ENCODE measurements at places on chromosomes 6 and 20.
A peak's percentile ranks its signal among the peaks of the same experiment; 100 is the strongest.

DNA sequence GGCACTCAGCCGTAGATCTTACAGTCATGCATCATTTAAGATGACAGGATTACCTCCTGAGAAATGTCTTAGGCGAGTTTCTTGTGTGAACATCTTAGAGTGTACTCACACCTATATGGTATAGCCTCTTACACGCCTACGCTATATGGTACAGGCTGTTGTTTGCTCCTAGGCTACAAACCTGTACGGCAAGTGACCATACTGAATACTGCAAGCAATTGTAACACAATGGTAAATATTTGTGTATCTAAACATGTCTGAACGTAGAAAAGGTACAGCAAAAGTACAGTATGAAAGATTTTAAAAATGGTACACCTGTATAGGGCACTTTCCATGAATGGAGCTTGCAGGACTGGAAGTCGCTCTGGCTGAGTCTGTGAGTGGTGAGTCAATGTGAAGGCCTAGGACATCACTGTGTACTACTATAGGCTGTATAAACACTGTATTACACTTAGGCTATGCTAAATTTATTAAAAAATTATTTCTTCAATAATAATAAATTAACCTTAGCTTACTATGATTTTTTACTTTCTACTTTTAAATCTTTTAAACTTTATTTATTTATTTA is 541 bp upstream of the IL20RA start:
- DNase-seq, result no peak

GRCh38 chr6:35967076-35967774 is 46.3 kb upstream of the SRPK1 start:
- DNase-seq, result no peak

DNA sequence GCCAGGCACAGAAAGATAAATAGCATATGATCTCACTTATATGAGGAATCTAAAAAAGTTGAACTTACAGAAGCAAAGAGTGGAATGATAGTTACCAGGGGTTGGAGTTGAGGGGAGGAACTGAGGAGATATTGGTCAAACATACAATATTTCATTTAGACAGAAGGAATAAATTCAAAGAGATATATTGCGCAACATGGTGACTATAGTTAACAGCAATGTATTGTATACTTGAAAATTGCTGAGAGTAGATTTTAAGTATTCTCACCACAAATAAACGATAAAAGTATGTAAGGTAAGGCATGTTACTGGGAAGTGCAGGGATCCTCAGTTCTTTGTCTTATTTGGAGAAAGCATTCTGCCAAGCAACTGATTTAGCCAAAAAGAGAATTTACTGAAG is 171.9 kb downstream of the LMBRD1 start:
- DNase-seq, result no peak

- no peak for DNase-seq
Measured at GRCh38 chr20:17990278-17990972, 21.6 kb downstream of the MGME1 start.

DNA sequence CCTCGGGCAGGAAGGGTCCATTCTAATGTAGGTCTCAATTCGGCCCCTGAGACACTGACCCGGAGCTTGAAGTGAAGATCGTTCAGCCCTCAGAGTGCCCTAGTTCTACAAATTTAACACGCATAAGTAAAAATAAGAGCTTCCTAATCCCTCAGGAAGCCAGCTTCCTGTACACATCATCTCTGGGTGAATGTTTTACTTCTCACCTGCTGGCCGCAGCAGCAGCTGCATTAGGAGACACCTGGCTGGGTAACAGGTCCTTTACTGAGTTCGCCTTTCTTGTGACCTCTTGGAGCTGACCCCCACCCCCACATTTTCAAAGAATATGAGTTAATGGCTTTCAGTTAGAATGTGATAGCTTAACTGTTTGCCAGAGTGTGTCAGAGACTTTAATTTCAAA is 165.0 kb downstream of the SMOC2 start:
- no peak for DNase-seq

DNA sequence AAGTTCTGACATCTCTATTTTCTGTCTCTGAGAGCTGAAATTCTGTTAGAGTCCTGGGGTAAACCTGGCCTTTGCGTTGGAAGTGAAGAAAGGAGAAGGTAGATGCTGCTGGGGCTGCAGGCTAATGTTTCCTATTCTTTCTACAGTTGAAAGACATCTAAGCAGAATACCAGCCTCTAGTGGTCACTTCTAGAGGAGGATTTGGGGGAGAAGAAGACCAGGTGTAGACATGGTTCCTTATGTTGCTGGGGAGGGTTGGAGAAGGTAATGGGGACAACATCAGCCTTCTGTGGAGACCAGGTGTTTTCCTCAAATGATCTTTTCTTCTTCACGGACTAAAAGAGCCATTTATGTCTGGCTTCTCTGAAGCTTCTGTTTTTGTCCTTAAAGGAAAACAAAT is 62.6 kb downstream of the BTBD3 start:
- DNase-seq, result no peak

DNA sequence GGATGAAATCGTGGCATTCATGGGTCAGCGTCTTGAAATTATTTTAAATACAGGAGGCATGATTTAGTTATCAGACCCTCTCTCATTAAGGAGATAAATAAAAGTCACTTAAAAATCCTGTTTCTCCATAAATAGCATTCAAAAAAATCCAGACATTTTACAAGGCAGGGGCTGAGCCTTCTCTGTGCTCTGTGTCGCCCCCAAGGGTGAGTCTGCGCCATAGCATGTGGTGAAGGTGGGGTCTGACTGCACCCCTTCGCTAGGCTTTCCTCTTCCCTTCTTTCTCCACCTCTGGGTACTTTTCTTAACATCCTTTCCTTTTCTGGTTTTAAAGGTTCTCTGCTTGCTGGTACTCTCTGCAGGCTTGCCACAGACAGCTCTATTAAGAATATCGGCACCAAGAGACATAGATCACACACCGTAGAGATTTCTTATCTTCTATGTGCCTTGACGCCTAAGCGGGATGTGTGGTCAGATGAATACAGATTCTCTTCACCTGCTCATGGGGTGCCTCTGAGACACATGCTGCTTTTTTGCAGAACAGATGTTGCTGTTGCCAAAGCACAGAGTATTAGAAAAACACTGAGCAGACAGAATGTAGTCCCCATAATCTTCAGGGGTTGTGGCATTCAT is 20.1 kb upstream of the FAM209A start:
- peak; percentile 48 for DNase-seq

GRCh38 chr20:46350201-46350985 is 42.1 kb upstream of the CDH22 start:
- no peak for DNase-seq

DNA sequence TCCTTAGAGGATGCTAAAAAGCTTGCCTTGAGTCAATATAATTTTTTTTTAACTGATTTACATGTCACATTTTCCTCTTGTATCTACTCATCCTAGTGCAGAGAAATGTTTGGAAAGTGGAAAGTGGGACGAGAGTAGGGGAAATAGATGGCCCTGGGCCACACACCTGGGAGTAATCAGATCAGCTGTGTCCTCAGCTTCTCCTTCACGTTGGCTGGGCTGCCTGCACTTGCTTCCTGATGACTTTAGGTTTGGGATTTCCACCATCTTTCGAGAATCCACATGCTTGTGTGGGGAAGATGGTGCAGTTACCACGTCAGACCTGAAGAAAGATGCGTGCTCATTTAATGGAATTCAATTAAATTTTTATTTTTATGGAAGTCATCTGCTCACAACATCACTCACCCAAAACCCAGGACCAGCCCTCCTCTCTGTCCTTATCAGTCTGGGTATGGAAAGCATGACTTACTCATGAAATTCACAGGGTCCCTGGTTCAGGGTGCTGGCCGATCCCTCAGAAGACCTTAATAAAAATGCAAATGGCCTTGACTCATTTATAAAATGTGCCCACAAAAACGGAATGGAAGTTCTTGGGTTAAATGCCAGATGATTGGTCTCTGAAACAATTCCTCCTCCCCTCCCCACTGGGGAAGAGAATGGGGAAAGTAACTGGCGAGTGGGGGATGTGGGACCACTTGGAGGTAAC is 74.5 kb upstream of the TIAM2 start:
- DNase-seq, result no peak
